ENCODE measurements at places on chromosomes 5 and 9.

GRCh38 chr5:170482511-170482910, 21.3 kb upstream of the KCNIP1 start:
- peak; percentile 49 for DNase-seq

- DNase-seq, result peak; percentile 19
Measured at GRCh38 chr5:84362061-84362720, 22.5 kb downstream of the EDIL3 start.

GRCh38 chr5:95842854-95843544, 20.5 kb upstream of the GLRX start:
- peak; percentile 42 for DNase-seq

GRCh38 chr9:124770359-124771020, 621 bp downstream of the NR6A1 start:
- DNase-seq, result no peak

Data from fibroblast of skin of right biceps (primary cell).